ENCODE measurements at places on chromosomes 6 and 20. TPM values are rescaled to one million over a fixed set of nuclear protein-coding genes. Genes with fewer than 3 reads are reported as not detected.

Gene EEF1A2
- 0.88 TPM for total RNA-seq

Gene EYA2
- total RNA-seq: 10.9 TPM

Gene TRIM15
- total RNA-seq: not detected

DNA sequence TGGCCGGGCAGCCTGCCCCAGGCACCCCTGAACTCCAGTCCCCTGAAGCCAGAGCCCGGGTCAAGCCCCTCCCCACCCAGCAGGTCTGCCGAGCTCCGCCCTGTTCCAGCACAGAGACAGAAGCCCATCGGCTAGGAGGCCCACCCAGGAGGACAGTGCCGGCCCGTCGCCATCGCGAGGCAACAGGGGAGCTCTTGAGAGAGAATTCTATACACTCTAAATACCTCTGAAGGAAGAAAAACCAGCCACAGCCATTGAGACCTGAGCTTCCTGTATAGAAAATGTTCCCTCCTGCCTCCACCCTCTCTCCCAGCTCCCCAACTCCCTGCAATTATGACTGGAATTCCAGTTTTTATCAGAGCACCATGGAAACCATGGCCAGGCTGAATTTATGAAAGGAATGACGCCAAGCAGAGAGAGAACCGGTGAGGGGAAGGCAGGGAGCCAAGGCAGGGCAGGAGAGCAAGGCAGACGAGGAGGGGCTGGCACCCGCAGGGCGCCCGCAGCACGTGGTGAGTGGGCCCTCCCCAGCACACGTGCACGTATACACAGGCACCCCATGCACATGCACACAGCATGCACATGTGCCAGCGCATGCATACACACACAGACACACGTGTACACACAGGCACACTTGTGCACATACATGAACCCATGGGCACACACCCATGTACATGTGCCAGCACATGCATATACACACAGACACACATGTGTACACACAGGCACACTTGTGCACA is 27.6 kb upstream of the MRGBP start:
- peak; percentile 69 for DNase-seq

- no peak for DNase-seq
Observed at GRCh38 chr20:1876975-1877608, 18.1 kb upstream of the SIRPA start.

DNA sequence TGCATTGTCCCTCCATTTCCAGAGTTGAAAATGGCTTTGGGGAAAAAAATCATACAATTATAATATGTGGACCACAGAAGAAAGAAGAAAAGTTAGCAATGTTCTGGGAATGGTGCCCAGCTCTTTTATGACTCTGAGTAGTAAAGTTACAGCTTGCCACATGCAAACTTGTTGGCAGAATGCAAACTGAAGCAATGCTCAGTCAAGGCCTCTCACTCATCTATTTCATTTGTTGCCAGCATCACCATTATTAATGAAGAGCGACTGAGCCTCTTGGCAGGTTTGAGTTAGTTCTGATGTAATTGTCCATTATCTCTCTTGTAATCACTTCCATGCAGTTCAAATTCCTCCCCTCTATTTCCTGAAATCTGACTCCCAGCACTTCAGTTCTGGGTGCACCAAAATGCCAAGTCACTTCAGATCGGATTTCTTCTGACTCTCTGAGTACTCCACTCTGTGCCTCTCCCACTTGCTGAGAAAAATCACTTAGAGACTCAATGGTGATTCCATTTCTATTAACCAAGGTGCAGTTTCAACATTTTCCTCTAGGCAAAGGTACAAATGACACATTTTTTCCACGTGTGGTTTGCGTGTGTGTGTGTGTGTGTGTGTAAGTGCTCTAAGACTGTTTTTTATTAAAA is 154.4 kb upstream of the STMND1 start:
- DNase-seq: no peak

GRCh38 chr20:46011631-46012482 is 3.1 kb downstream of the MMP9 start:
- DNase-seq: peak; percentile 86

DNA sequence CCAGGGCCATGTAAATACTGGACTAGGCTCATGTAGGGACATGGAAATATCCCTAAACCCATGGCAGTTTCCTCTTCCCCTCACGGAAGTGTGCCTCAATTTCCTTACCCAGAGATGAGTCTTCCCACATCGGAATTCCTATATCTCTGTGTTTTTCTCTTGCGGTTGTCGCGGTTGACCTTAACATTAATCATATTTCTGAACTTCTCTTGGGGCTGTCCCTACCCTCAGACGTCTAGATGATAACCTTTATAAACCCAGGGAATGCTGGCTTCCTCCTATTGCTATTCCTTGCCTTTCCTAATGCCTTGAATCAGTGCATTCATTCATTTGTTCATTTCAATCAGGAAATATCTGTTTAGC is 160.1 kb downstream of the SASH1 start:
- no peak for DNase-seq

GRCh38 chr6:27684264-27685211 is 211.6 kb upstream of the ZNF184 start:
- DNase-seq: no peak

GRCh38 chr6:170346649-170347048 is 40.1 kb downstream of the FAM120B start:
- no peak for DNase-seq

DNA sequence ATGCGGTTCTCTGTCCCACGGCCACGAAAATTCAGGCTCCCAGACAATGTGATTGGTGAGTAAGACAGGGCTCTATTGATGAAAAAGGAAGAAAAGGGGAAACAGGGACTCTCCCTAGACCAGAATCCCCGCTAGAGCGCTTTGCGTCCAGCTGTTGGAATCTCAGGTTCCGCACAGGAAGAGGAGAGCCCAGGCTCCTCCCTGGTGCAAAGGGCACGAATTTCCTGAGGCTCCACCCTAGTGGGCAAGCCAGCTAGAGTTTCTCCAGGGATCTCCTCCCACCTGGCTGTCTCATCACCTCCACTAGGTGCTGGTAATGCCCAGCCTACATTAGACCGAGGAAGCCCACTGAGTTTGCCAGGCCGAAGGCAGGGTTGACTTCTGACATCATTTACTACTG is 135.9 kb upstream of the SOX4 start:
- no peak for DNase-seq

DNA sequence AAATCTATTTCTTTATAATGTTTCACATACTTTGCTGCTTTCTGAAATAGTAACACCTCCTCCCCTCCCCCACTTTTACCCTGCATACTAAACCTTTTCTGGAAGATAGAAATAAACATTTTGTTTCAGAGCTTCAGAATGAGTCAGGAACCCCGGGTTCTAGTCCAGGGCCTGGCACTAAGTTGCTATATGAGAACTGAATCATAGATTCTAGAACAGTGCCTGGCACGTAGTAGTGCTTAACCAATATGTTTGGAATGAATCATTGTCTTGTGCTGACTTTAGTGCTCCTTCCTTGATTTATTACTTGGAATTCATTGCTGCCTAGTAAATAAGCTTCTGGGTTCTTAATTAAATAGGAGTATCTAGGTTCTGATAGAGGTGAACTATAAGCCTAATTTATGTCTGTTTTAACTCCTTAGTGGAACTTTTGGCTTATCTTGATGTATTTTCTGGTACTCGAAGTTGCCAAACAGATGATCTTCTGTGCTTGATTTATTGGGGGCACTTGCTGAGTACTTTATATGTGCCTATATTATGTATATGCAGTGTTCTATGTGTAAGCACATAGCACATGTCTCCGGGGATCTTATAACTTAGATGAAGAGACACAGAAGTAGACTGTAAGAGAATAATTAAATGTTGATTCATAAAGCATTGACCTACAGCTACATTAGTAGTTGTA is 18.6 kb downstream of the TAB2 start:
- peak; percentile 53 for DNase-seq

DNA sequence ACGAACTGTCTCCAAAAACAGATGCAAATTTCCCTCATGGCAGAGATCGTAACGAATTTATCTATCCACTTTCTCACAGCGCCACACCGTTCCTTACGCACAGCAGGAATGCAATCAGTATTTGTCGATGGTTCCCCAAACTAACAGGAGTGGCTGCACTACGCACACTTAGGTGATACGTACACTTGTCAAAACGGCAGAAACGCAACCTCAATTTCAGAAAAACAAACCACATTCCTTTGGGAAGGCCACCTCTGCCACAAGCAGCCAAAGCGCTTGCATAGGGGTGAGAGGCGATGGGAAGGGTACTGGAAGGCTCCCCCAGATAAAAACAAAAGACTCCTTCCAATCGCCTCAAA is 638 bp downstream of the MDN1 start:
- no peak for DNase-seq

GRCh38 chr6:41700463-41701347 is 34.7 kb downstream of the TFEB start:
- no peak for DNase-seq

DNA sequence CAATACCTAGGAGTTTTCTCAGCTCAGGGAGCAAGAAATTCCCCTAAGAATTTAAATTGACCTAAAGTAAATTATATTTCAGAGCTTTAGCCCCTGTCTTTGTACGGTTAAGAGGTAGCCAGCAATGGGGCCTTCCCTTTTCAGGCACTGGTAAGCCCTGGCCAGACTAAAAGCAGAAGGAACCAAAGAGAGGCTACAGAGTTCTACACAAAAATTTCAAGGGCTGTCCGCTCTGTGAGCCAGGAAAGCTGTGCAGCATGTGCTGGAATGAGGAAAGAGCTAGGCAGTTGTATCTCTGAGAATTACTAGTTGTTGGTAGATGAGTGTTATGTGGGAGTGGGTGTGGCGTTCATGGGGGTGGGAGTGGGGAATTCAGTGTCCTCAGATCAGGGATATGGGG is 96.3 kb upstream of the MAFB start:
- DNase-seq: no peak

DNA sequence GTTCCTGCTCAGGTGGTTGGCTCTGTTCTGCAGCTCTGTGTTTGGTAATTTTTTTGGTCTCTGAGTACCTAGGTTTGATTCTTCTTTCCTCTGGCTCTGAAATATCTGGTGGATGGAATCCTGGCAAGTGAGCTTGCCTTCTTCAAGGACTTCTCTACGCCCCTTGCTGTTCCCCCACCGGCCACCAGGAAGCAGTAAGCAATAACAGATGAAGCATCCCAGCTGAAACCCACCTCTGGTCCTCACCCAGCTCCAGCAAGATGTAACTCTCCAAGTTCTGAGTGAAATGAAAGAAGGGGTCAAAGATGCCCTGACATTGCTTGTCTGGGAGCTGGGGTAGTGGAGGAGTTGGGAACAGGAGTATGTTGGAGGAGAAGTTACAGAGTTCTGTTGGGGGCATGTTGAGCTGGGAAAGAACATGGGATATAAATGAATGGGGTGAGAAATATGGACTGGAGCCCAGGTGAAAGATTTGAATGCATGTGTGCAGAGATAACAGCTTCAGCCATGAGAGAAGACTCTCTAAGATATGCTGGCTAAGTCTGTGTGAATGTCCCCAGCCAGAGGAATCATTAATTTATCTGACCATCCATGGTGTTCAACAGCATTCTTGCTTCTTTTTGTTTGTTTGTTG is 51.3 kb upstream of the GLP1R start:
- no peak for DNase-seq

Data from aorta (tissue), 5 donors.